ENCODE measurements at places on chromosomes 12 and 14. TPM values are rescaled to one million over a fixed set of nuclear protein-coding genes. Genes with fewer than 3 reads are reported as not detected.

GRCh38 chr12:102958073-102958829 lies 777 bp downstream of the ASCL1 start:
- no peak for DNase-seq

- DNase-seq, result no peak
Observed at GRCh38 chr12:91127306-91127705, 16.0 kb upstream of the LUM start.

Gene PZP
- total RNA-seq, result 0.36 TPM

Gene LRFN5
- total RNA-seq, result 0.30 TPM

- no peak for DNase-seq
Observed at GRCh38 chr12:14921218-14921617, 17.1 kb downstream of the ERP27 start.

- no peak for DNase-seq
Observed at GRCh38 chr14:50215416-50215815, 16.0 kb downstream of the SOS2 start.

DNA sequence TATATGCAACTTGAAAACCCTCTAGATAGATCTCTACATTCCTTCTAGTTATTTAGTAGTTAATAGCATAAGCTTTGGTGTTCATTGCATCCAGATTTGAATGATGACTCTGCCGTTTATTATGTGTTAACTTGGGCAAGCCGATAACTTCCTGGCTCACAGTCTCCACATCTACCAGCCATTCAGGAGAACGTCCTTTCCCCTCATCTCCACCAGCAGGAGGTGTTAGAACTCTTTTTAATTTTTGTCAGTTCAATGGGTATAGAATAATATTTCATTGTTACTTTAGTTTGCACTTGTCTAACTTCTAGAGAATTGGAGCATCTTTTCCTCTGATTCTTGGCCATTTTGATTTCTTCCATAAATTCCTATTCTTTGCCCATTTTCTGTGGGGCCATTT lies 30.0 kb upstream of the WSCD2 start:
- DNase-seq, result no peak

GRCh38 chr12:106878804-106879203 lies 76.9 kb upstream of the TMEM263 start:
- DNase-seq, result no peak

DNA sequence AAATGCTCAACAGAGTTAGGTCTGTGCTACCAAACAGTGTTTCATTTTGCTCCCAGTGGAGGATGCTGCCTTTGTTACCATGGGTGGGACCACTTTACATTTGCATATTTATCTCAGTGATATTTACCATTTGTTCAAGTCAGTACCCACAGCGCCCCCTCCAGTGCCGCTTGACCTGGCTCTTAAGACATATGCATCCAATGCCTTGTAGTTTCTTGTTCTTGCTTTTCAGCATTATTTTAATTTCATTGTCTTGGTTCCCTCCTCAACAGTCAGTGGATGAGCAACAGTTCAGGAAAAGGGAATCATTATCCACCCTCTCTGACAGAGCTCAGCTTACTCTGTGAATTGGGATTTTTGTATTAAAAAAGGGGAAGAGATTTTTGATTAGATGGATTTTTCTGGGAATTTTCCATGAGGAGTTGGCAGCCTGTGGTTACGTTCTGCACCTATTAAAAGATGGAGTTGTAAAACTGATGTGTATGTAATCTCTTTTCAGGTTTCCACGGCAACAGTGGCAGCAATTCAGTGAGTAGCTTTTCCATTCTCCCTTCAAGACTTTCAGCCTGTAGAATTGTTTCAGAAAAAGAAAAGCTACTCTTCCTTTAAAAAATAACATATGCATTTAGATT lies 240.5 kb upstream of the DAAM1 start:
- DNase-seq, result no peak

Data from left ventricle myocardium inferior (tissue), 1 donor.